ENCODE measurements at places on chromosomes 12 and 14. TPM values are rescaled to one million over a fixed set of nuclear protein-coding genes. Genes with fewer than 3 reads are reported as not detected.

SMOC1 gene
- not detected for total RNA-seq

BEGAIN gene
- total RNA-seq: 1.2 TPM

PROX2 gene
- not detected for total RNA-seq

RHEBL1 gene
- total RNA-seq: 6.6 TPM

SLC5A8 gene
- not detected for total RNA-seq

ADAM21 gene
- total RNA-seq: not detected

ITGB7 gene
- 480 TPM for total RNA-seq

WBP11 gene
- total RNA-seq: 79.4 TPM

FGF23 gene
- not detected for total RNA-seq

MIPOL1 gene
- not detected for total RNA-seq

DNAI7 gene
- total RNA-seq: not detected

MYH6 gene
- total RNA-seq: not detected

POTEM gene
- total RNA-seq: not detected

TRPV4 gene
- not detected for total RNA-seq

NELL2 gene
- total RNA-seq: 81.6 TPM

LMNTD1 gene
- total RNA-seq: not detected

OVCH1 gene
- not detected for total RNA-seq

ARG2 gene
- 1.2 TPM for total RNA-seq

RERG gene
- not detected for total RNA-seq

GPR65 gene
- total RNA-seq: 22.0 TPM

GALNT16 gene
- total RNA-seq: not detected

NEUROD4 gene
- total RNA-seq: not detected

TTC9 gene
- total RNA-seq: 15.9 TPM

HOXC9 gene
- total RNA-seq: not detected

GDF3 gene
- not detected for total RNA-seq

ACAD10 gene
- total RNA-seq: 24.9 TPM

CLEC1B gene
- not detected for total RNA-seq
